Naive thymus-derived CD4-positive, alpha-beta T cell (primary cell): ENCODE measurements at places on chromosomes 11 and 22.

DNA sequence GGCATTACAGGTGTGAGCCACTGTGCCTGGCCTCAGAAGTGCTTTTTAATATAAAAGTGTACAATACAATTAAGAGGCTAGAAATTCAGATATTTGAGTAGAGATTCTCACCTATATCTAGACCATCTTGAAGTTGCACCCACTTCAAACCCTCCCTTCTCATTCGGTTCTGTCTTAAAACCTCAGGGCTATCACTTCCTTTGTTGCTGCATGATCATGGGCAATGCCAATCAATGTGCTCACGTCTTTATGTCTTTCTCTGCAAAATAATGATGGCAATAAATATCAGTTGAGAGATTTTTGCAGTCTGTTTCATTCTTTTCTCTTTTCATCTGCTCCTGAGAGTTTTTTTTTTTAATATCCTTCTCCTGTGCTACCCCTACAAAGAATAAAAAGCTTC is 9.3 kb upstream of the NUP160 start:
- no peak for DNase-seq
- H3K27ac ChIP-seq, result no peak overlapping the region
- H3K4me1 ChIP-seq, result peaks cover 17% of the 10 kb centered on the region
- H3K4me3 ChIP-seq, result no peak overlapping the region
- no peaks in the 10 kb centered on the region for H3K36me3 ChIP-seq

GRCh38 chr11:83571302-83571701 is 285.1 kb upstream of the CCDC90B start:
- DNase-seq, result no peak
- H3K36me3 ChIP-seq, result no peaks in the 10 kb centered on the region
- no peaks in the 10 kb centered on the region for H3K4me1 ChIP-seq
- no peak overlapping the region for H3K27ac ChIP-seq

DNA sequence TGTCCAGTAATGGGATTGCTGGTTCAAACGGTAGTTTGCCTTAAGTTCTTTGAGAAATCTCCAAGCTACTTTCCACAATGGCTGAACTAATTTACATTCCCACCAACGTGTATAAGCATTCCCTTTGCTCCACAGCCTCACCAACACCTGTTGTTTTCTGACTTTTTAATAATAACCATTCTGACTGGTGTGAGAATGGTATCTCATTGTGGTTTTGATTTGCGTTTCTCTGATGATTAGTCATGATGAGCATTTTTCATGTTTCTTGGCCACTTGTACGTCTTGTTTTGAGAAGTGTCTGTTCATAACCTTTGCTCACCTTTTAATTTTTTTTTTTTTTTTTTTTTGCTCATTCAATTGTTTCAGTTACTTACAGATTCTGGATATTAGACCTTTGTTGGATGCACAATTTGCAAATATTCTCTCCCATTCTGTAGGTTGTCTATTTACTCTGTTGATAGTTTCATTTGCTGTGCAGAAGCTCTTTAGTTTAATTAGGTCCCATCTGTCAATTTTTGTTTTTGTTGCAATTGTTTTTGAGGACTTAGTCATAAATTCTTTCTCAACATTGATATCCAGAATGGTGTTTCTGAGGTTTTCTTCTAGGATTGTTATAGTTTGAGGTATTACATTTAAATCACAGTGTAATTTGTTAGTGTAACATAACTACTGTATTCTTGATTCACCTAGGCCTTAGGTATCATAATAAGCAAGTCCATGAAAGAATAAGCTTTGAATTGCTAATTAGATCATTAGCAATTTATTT is 33.0 kb downstream of the CCDC34 start:
- no peak overlapping the region for H3K27ac ChIP-seq
- DNase-seq, result no peak
- H3K4me3 ChIP-seq, result no peak overlapping the region
- no peaks in the 10 kb centered on the region for H3K27me3 ChIP-seq

GRCh38 chr11:34915136-34916014 is 804 bp downstream of the APIP start:
- peaks cover 6% of the 10 kb centered on the region for H3K36me3 ChIP-seq
- H3K27ac ChIP-seq, result peak overlapping the region; percentile 92
- H3K27me3 ChIP-seq, result no peaks in the 10 kb centered on the region
- no peak for DNase-seq
- H3K4me1 ChIP-seq, result peaks cover 18% of the 10 kb centered on the region

DNA sequence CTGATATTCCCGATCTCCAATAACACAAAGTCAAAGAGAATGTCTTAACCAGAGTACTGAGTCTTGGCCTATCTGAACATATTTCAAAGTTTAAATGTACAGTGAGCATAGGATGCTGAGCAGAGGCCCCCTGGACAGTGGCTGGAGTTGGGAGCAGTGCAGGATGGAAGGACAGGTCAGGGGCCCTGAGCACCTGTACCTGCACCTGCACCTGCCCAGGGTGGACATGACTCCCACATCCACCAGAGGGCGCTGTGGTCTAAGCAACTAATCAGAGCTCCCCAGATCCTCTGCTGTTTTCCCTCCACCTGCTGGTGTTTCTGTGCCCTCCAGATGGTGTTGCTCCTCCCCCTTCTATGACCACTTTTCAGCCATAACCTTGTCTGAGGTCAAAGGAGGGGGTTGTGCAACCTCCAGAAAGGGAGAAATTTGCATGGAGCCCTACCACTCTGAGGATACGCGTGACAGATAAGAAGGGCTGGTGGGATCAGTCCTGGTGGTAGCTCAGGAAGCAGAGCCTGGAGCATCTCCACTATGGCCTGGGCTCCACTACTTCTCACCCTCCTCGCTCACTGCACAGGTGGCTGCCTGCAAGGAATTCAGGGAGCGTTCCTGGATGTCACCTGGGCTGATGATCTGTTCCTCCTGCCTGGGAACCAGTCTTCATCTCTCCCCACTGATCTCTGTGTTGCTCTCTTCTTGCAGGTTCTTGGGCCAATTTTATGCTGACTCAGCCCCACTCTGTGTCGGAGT is 49.1 kb upstream of the VPREB1 start:
- DNase-seq, result peak; percentile 69
- H3K4me1 ChIP-seq, result no peaks in the 10 kb centered on the region
- no peaks in the 10 kb centered on the region for H3K36me3 ChIP-seq
- no peak overlapping the region for H3K27ac ChIP-seq
- H3K4me3 ChIP-seq, result no peak overlapping the region

DNA sequence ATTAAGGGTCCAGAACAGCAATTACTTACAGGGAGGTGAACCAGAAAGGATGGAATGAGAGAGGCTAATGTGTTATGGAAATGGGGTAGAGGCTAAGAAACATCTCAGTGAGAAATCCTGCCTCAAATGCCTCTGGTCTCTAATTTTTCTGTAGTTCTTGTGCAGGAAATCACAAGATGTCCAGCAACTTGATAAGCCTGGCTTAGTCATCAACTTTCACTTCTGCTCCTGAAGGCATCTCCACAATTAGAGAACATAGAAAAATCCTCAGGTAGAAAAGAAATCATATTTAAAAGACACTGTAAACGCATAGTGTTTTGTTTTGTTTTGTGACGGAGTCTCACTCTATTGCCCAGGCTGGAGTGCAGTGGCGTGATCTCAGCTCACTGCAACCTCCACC is 18.7 kb downstream of the MRGPRX4 start:
- H3K27me3 ChIP-seq, result peaks cover 3% of the 10 kb centered on the region
- H3K4me1 ChIP-seq, result no peaks in the 10 kb centered on the region

DNA sequence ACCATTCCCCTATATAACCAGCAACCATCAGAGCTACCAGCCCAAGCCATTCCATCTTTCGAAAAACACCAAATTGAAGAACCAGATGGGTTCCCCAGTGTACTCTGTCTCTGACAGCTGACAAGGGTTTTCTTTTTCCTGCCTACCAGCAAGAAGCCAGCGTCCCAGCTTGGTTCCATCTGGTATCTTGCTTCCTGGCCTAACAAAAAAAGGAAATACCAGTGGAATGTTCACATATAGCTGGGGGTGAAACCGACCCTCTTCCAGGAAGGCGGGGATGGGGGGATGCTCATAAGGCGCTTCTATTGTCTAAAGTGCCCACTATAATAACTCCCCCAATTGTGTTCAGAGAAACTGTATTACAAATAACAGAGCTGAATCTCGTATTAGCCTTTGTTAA is 172.3 kb downstream of the LDLRAD3 start:
- H3K4me3 ChIP-seq, result no peak overlapping the region
- H3K4me1 ChIP-seq, result no peaks in the 10 kb centered on the region
- H3K27me3 ChIP-seq, result no peaks in the 10 kb centered on the region
- H3K36me3 ChIP-seq, result no peaks in the 10 kb centered on the region
- no peak overlapping the region for H3K27ac ChIP-seq
- no peak for DNase-seq

DNA sequence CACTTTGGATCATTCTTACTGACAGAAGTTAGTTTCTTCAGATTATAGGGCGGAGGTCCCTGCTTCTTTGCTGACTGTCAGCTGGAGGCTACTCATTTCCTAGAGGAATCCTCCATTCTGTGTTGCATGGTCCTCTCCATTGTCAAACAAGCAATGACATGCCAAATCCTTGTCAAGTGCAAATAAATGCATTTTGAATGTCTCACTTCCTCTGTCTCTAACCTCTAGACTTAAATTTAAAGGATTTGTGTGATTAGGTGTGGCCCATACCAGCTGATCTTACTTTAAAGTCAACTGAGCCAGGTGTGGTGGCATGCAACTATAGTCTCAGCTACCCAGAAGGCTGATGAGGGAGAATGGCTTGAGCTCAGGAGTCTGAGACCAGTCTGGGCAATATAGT is 458.4 kb upstream of the CCDC179 start:
- no peaks in the 10 kb centered on the region for H3K36me3 ChIP-seq
- H3K27ac ChIP-seq, result no peak overlapping the region
- no peak for DNase-seq
- H3K4me3 ChIP-seq, result no peak overlapping the region
- H3K4me1 ChIP-seq, result no peaks in the 10 kb centered on the region

GRCh38 chr11:116610190-116610589 is 162.6 kb downstream of the BUD13 start:
- H3K36me3 ChIP-seq, result no peaks in the 10 kb centered on the region
- no peaks in the 10 kb centered on the region for H3K4me1 ChIP-seq
- no peak for DNase-seq
- no peaks in the 10 kb centered on the region for H3K27me3 ChIP-seq

GRCh38 chr22:37198258-37199102 is 10.4 kb upstream of the C1QTNF6 start:
- peak; percentile 80 for DNase-seq
- H3K4me3 ChIP-seq, result peak overlapping the region; percentile 90
- H3K27ac ChIP-seq, result peak overlapping the region; percentile 86
- H3K36me3 ChIP-seq, result no peaks in the 10 kb centered on the region

- H3K27me3 ChIP-seq, result no peaks in the 10 kb centered on the region
- no peak overlapping the region for H3K4me3 ChIP-seq
- H3K4me1 ChIP-seq, result no peaks in the 10 kb centered on the region
- H3K36me3 ChIP-seq, result no peaks in the 10 kb centered on the region
- no peak for DNase-seq
Measured at GRCh38 chr11:19472679-19473078, 231.9 kb upstream of the E2F8 start.

- no peak for DNase-seq
- H3K36me3 ChIP-seq, result no peaks in the 10 kb centered on the region
Measured at GRCh38 chr11:30788849-30789248, 202.7 kb upstream of the MPPED2 start.

- DNase-seq, result no peak
- H3K4me3 ChIP-seq, result no peak overlapping the region
- no peaks in the 10 kb centered on the region for H3K36me3 ChIP-seq
- H3K4me1 ChIP-seq, result no peaks in the 10 kb centered on the region
Measured at GRCh38 chr11:74452366-74452765, 15.0 kb downstream of the KCNE3 start.

GRCh38 chr11:86696451-86696850 is 24.0 kb upstream of the ME3 start:
- no peaks in the 10 kb centered on the region for H3K27me3 ChIP-seq
- H3K36me3 ChIP-seq, result no peaks in the 10 kb centered on the region
- no peak overlapping the region for H3K4me3 ChIP-seq
- H3K4me1 ChIP-seq, result no peaks in the 10 kb centered on the region
- DNase-seq, result no peak

- no peaks in the 10 kb centered on the region for H3K27me3 ChIP-seq
- H3K4me3 ChIP-seq, result no peak overlapping the region
- no peak overlapping the region for H3K27ac ChIP-seq
Measured at GRCh38 chr22:37467391-37467955, 18.7 kb downstream of the MFNG start.

DNA sequence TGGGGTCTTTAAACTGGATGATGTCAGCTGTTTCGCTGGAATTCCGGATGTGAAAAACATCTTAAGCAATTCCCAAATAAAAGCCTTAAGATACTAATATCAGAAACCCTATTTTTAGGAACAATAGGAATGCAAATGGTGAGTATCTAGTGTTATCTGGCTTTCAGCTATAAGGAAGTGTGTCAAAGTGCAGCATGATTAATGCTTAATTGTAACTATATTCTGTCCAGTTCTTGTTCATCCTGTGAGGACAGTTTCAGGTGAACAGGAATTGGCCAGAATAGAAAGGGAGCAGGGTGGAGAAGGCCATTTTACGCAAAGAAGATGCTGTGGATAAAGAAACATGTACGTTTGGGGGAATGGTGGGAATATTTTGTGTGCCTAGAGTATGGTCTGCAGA is 108.2 kb downstream of the RASSF10 start:
- no peaks in the 10 kb centered on the region for H3K4me1 ChIP-seq
- H3K27me3 ChIP-seq, result no peaks in the 10 kb centered on the region
- H3K27ac ChIP-seq, result no peak overlapping the region
- H3K4me3 ChIP-seq, result no peak overlapping the region

- H3K4me1 ChIP-seq, result no peaks in the 10 kb centered on the region
- no peaks in the 10 kb centered on the region for H3K36me3 ChIP-seq
- no peak for DNase-seq
- H3K27ac ChIP-seq, result no peak overlapping the region
- H3K27me3 ChIP-seq, result no peaks in the 10 kb centered on the region
Measured at GRCh38 chr11:120579611-120580031, 68.1 kb downstream of the GRIK4 start.

DNA sequence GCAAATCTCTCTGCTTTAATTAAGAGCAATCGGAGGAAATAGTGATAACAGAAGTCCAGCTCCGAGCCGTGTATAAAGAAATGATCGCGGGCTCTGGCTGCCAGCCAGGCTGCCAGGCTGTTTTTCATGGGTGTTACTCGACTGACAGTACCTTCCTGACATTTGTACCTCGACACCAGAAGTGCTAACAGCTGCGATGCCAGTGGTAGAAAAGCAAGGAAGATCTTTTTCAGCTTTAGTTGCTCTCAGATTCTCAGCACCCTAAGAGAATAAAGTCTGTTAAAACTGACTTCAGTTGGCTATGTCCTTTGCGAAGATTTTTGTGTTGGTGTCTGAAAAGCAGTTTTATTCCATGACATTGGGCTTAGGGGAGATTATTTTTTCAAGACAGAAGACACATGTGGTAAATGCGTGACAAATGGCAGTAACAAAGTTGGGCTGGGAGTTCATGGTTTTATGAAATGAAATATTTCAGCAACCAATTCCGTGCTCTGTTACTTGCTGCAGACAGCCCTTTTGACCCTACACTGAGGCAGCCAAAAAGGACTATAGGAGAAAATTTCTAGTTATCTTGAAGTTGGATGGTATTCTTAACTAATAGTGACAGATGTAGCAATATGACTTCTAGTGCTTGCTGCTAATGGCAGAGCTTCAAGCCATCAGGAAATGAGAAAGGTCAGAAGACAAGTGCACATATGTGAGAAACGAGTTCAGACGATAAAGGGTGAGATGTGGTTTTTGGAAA is 296.2 kb downstream of the CNTN5 start:
- no peak overlapping the region for H3K4me3 ChIP-seq
- no peak overlapping the region for H3K27ac ChIP-seq
- H3K36me3 ChIP-seq, result no peaks in the 10 kb centered on the region
- no peaks in the 10 kb centered on the region for H3K27me3 ChIP-seq
- H3K4me1 ChIP-seq, result no peaks in the 10 kb centered on the region
